ENCODE measurements at places on chromosomes 1 and 21.
A peak's percentile ranks its signal among the peaks of the same experiment; 100 is the strongest.

- no peak for DNase-seq
Measured at GRCh38 chr1:205916541-205916940, 26.7 kb downstream of the SLC26A9 start.

GRCh38 chr1:192453360-192453992 is 122.1 kb upstream of the RGS1 start:
- DNase-seq = no peak

GRCh38 chr1:78703806-78704205 is 54.2 kb downstream of the IFI44 start:
- no peak for DNase-seq

GRCh38 chr1:81155131-81155530 is 645.6 kb upstream of the ADGRL2 start:
- DNase-seq = no peak

GRCh38 chr1:225228871-225229303 is 199.0 kb downstream of the LBR start:
- no peak for DNase-seq

- no peak for DNase-seq
Measured at GRCh38 chr1:245311887-245312536, 157.2 kb downstream of the KIF26B start.

DNA sequence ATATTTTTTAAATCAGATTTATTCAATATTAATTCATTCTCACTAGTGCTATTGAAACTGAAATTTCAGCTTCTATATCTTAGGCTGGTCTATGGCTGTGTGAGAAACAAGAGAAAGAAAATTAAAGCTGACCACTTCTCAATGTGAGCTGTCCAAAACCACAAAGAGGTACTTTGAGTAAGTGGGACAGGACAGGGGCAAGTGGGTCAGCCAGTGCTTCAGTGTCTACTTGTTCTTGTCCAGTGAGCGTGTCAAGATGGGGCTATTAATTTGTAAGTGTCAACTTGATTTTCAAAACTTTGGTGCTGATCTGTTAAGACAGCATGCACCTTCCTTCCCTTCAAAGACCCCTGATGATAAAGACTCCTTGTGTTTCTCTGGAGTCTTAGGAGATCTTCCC is 533.9 kb downstream of the PLPP3 start:
- DNase-seq = no peak

DNA sequence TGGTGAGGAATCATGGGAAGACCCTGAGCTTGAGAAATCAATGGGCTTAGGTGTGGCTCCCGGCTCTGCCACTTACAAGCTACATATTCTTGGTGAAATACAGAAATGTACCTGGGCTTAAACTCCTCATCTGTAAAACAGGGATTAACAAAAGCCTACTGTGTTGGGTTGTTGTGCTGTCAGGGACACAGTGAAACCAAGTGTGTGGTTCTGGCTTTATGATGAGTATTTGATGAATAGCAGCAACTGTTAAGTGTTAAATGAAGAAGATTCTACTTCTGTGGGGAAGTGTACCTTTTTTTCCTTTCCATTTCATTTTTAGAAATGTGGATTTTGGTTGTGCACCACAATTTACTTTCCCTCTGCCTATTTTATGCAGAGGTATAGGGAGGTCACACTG is 41.1 kb upstream of the DUSP10 start:
- DNase-seq = no peak

DNA sequence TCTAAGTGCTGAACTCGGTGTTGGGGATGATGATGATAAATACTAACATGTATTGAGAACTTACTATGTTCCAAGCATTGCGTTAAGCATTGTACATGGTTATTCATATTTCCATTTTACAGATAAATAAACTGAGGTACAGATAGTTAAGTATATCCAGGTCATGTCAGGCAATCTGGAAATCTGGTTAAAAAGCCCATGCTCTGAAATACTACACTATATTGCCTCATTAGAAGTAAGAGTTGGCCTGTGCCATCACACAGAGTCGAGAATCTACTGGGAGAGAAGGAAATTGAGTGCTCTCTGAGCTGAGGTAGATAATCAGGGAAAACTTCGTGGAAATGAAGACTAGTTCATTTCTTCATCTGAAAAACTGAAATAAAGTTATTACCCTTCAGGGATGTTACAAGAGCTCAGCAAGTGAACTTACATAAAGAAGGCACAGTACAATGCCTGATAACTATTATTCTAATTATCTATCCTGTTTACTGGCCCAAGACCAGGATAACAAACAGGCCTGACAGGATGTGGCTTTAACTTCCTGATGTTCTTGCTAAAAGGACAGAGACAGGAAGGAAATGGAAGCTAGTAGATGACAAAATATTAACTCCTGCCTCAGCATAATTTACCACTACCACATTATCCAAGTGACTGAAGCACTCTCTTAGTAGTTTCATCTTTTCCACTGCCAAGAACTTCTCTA is 85.6 kb downstream of the EPS15 start:
- DNase-seq = no peak

GRCh38 chr1:219585837-219586455 is 27.0 kb downstream of the ZC3H11B start:
- DNase-seq = no peak

- DNase-seq = no peak
Measured at GRCh38 chr1:7224644-7225043, 439.4 kb downstream of the CAMTA1 start.

DNA sequence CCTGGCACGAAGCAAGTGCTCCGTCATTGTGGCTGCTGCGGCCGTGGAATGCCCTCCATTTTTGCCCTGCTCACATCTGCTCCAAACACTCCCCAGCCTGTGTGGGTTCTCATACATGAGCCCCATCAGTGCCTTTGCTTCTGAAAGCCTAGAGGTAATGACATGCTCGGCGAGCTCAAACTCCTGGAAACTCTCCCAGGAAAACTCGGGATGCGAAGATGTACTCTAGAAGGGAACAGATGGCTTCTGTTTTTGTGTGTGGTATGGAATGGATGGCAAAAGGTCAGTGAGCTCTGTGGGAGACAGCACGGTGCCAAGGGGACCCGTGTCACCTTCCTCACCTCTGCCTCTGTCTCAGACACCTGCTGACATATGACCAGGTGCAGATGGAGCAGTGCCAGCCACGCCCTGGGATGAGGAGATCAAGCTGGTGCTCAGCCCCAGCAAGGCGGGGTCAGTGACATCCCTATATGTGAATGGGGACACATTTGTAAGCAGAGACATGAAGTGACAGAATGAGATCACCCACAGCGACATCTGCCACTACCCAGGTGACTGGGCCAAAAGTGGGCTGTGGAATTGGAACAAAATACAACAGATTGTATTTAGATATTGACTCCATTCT is 84.1 kb upstream of the COX20 start:
- DNase-seq = no peak

GRCh38 chr1:162011337-162012012 is 12.2 kb downstream of the OLFML2B start:
- peak; percentile 86 for DNase-seq

- DNase-seq = no peak
Measured at GRCh38 chr1:4178501-4179113, 278.5 kb upstream of the C1orf174 start.

- DNase-seq = no peak
Measured at GRCh38 chr1:98796049-98796448, 134.5 kb downstream of the SNX7 start.

DNA sequence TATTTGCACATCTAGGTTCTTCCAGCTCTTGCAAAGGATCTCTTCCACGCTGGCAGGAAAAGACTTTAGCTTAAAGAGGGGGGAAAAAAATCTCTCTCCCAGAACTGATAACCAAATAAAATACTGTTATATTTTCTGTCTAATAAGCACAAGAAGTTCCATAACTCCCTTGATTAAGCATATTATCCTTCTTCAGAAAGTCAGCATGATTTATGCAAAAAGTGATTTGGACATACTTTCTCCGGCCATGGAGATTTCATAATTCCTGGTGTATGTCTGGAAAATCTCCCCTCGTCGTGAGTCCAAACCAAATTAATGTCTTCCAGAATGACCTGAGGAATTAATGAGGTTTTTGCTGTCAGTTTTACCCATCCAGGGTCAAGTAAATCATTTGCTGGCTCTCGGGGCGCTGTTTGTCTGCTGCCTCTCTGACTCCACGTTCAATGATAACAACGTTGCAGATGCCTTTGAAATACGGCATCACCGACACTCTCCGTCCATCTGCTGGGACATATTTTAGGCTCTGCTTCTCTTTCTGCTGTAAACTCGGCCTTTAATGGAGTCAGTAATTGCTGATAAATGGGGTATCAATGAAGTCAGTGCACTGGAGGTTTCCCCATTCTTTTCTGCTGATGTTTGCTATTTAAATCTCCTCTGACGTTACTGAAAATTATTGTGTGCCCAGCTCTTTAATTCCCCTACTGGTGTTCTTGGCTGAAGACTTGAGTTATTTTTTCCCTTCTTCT is 112.9 kb downstream of the HLX start:
- DNase-seq = peak; percentile 75

- no peak for DNase-seq
Measured at GRCh38 chr1:86239894-86240293, 83.3 kb upstream of the COL24A1 start.

DNA sequence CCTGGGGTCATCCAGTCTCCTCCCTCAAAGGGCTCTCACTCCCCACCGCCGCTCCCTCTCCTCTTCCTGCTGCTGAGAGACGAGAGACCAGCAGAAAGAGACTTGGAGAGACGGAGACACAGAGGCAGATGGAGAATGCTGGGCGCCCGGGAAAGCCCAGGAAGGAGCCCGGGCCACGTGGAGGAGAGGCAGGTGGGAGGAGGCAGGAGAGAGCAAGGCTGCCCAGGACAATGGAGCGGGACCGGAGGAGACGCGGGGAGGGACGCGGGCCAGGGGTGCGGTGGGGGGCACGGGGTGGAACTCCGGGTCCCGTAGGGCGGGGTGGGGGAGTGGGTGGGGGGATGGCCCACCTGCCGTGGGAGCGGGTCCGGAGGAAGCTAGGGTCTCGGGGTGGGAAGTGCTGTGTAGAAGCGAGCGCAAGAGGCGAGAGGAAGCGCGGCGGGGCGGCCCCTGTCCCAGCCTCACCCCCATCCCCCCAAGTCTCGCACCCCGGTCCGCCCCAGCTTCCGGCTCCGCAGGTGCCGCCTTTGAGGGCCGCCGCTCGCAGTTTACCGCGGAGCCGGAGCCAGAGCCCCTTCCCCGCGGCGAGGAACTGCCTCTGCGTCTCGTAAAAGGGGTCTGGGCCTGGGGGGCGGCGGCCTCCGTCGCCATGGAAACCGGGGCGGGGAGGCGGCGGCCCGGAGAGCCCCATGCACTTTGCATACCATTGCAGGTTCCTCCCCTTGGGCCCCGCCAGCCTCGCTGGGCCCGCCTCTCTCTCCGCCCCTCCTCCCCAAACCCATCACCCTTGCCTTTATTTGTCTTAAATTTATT is 11.7 kb upstream of the EPHA2 start:
- no peak for DNase-seq

- no peak for DNase-seq
Measured at GRCh38 chr1:77824079-77824478, 44.6 kb downstream of the MIGA1 start.

DNA sequence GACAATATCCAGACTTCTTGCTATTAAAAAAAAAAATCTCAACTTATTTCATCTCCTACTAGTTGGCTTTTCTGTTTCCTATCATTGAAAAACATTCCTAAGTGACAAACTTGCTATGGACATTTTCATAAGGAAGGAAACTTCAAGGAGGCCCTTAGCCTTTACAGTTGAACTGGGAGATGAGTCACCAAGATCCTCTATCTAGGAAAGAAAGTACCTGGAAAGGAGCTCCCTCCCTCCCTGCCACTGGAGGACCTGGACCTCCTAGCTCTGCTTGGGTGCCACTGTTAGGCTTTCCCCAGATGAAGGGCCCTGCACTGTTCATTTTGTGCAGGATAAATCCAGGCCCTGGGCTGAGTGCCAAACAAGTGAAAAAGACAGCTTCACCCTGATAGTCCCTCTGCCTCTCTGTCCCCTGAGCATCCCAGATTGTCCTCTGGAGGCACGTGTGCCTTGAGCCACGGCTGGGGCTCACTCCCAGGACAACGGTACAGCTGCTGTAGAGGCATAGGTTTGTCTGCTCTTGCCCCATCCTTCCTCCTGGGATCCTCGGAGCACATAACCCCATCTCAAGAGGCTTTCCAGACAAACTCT is 40.2 kb upstream of the SOX13 start:
- no peak for DNase-seq

DNA sequence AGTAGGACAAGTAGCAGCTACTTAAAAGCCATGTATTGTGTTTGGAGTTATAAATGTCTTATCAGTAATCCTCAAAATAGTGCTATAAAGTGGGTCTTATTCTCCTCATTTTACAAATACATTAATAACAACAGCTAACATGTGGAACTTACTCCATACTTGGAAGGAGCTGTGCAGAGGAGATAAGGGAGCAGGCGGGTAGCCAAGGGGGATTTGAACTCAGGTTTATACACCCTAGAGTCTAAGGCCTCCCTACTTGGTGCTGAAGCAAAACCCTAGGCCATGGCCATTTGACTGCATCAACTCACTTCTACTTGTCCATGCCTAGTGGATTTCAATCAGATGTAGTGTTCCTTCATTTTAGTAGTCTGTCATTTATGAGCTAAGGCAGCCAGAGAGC is 72.1 kb downstream of the LMO4 start:
- DNase-seq = no peak

GRCh38 chr1:180805316-180805715 is 107.4 kb upstream of the KIAA1614 start:
- no peak for DNase-seq

DNA sequence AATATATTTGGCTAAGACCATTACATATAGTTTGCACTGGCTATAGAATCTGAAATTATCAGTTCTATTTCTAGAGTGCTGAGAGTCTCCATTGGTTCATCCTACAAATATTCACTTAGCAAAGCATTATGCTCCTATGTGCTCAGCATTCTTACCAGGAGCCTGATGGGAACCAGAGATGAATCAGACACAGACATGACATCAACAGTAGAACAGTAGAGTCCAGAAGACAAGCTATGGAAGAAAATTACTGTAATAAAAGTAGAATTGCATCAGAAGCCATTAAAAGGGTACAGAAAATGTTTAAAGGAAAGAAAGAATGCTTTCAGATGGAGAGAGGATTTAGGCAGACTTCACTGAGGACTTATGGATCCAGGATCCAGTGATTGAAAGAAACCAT is 271.7 kb upstream of the SNX7 start:
- no peak for DNase-seq

DNA sequence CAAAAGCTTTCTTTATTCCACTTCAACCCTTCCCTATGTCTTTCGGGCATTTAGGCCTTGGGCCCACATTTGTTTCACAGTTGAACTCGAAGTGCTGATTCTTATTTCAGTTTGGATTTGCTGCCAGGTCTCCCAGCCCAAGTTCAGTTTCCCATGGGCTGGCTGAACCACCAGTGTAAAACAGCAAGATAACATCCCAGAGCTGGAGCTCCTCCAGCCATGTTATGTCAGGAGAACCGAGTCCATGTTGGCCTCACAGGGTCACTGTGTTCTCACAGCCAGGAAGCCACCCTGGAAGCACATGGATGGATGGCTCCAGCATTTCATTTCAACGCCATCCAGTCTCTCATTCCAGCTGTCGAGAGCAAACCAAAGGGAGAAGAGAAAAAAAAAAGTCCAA is 45.2 kb upstream of the RXRG start:
- DNase-seq = peak; percentile 57

All from right lung (tissue), 10 donors.